Heart left ventricle (tissue), 16 donors: ENCODE measurements at places on chromosomes 2 and 18. TPM values are rescaled to one million over a fixed set of nuclear protein-coding genes. Genes with fewer than 3 reads are reported as not detected.

GRCh38 chr2:45670646-45671045, 19.2 kb downstream of the PRKCE start:
- DNase-seq, result no peak

IL36G gene
- total RNA-seq, result not detected

FNDC4 gene
- 4.7 TPM for total RNA-seq

DNA sequence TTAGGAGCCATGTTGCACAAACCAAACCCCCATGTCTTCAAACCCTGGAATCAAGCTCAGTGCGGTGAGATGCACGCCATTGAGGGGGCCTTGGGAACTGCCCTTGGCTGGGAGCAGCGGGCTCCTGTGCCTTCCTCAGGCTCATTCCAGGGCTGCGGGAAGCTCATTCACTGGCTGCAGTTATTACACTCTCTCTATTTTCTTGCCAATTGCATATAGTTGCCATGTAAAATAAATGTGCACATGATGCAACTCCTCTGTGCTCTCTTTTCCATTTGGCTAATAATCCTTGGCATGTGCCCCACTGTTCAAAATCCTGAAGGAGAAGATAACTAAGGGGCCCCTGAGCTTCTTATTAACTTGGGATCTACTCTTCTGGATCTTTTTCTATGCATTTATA, 74.7 kb downstream of the KCTD1 start:
- DNase-seq, result no peak

DNA sequence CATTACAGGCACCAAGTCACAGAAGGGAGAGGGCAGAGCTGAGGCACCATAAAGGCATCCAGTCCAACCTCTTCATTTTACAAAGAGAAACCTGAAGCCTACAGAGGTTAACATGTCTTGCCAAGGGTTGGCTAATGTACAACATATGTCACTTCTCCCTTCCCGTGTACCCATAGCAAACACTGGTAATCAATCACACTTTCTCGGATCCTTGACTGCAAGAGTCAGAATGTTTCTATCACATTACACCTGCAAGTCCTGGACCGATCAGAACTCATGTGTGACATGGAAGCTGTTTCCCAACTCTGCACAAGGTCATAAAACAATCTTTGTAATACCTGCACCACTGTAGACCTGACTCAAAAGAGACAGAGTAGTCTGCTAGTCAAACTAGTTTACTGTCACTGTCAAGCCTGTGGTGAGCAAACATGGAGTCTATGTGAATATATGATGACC, 6.0 kb downstream of the ANKRD44 start:
- no peak for DNase-seq
